ENCODE measurements at places on chromosomes 6 and 20.

DNA sequence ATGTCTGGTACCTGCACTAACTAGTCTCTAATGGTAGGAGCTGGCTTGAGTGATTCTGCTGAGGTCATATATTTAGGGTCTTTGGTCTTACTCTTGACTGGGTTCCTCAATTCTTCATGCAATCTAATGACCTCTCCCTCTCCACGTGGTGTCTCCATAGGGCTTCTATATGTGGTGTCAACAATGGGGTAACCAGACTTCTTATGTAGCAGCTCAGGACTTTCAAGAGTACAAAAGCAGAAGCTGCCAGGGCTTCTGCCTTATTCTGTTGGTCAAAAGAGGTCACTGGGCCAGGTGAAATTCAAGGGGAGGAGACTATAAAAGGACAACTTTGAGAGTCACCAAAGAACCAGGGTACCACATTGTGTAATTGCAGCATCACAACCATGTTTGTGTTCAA, 54.3 kb downstream of the NUS1 start:
- DNase-seq: no peak

- no peak for DNase-seq
Measured at GRCh38 chr6:141103246-141103645, 1029.5 kb upstream of the GJE1 start.

DNA sequence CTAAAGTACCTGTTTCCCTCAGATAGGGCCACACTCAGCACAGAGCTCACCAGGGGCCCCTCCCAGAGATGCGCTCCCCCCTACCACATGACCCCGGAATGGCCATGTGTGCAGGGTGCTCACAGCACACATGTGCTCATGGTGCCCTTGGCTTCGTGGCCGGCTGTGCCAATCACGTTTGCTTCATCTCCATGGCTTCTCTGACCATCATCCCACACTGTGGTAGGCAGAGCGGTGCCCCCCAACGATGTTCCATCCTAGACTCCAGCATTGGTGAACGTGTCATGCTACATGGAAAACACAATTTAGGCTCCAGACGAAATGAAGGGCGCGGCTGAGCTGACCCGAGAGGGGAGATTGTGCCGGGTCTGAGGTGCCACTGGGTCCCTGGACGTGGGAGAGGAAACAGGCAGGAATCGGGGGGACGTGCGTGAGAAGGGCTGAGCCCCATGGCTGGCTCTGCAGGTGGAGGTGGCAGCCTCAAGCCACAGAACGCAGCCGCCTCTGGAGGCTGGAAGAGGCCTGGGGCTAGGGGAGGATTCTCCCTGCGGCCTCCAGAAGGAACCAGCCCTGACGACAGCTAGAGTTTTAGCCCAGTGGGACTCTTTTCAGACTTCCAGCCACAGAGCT, 126.5 kb downstream of the DLL1 start:
- DNase-seq: no peak

GRCh38 chr6:51141080-51141479, 322.4 kb downstream of the TFAP2B start:
- DNase-seq: no peak

DNA sequence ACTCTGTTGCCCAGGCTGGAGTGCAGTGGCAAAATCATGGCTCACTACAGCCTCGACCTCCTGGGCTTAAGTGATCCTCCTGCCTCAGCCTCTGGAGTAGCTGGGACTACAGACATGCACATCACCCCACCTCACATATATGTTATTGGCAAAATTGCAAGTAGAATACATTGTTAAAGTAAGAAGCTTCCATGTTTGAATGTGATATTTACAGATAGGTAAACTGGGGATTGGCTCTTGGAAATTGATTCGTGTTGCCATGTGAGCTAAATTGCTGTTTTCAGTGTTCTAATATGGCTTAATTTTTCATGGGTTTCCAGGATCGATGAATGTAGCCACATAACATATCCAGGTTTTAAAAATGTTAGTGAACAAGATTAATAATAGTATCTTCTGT, 149.0 kb upstream of the ZNF217 start:
- DNase-seq: no peak

- DNase-seq: no peak
Measured at GRCh38 chr20:3710011-3710466, 2.4 kb downstream of the SIGLEC1 start.

- no peak for DNase-seq
Measured at GRCh38 chr20:4800676-4801449, 79.2 kb downstream of the PRND start.

DNA sequence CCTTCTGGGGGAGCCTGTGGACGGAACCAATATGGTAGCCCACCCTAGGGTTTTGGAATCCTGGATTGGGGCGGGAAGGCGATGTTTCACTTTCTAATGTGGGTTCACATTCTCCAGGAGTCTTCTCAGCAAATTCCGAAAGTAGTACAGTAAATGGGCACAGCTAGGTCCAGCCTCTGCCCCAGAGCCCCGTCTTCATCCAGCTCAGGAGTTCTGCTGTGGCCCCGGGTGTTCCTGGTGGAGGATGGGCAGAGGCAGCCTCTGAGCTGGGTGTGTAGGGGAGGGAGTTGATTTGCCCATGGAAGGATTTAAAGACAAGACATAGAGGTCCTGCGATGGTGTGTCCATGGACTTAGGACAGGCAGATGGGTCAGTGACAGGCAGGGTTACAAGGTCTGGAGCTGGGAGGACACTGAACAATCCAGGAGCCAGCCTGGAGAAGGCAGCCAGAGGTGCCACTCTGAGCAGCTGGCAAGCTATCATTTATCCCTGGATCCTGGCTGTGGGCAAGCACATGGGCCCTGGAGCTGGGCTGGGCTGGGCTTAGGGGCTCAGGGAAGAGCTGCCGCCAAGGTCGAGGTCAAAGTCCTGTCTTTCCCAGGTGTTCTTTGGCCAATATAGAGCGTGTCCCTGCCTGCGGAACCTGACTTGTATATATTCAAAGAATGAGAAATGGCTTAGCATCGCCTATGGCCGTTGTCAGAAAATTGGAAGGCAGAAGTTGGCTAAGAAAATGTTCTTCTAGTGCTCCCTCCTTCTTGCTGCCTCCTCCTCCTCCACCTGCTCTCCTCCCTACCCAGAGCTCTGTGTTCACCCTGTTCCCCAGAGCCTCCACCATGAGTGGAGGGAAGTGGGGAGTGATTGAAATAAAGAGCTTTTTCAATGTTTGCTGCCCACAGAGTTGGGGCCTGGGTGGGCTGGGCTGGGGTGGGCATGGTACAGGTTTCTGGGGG, 6.7 kb downstream of the CLPSL1 start:
- no peak for DNase-seq

GRCh38 chr20:50582591-50583234, 72.5 kb downstream of the PTPN1 start:
- DNase-seq: no peak

DNA sequence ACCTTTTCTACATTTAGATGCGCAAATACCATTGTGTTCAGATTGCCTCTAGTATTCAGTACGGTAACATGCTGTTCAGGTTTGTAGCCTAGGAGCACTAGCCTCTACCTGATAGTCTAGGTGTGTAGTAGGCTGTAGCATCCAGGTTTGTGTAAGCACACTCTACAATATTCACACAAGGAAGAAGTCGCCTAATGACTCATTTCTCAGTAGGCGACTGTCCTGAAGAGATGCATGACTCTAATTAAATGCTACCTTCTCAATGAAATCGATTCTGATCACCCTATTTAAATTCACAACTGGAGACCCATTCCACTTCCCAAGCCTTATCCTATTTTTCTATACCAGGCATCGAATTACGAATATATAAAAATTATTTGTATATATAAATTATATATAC, 1.3 kb downstream of the MCUR1 start:
- DNase-seq: no peak

- DNase-seq: no peak
Measured at GRCh38 chr6:37974943-37975342, 155.4 kb downstream of the ZFAND3 start.

DNA sequence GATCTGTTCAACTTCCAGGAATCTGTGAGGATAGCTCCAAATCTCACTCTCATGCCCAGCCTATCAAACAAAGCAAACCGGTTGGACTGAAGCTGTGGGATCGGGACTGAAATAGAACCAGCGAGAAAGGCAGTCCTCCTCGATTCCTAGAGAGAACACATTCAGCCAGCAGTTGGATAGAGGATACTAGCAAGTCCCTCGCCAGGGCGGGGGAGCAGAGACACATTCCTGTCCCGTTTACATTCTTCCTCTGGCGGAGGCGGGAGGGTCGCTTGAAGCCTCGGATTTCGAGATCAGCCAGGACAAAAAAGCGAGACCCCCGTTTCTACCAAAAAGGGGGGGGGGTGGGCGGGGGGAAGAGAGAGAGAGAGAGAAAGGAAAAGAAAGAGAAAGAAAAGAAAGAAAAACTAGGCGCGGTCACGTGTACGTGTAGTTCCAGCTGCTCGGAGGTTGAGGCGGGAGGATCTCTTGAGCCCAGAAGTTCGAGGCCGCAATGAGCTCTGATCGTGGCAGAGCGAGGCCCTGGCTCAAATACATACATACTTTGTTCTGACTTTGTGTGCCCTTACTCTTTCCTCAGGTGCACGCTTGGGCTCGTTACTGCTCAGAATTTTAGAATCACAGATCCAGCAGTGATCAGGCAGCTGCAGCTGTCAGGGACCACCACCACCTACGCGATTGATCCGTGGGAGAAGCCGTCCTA, 19.5 kb downstream of the ZNF311 start:
- DNase-seq: peak; percentile 92

DNA sequence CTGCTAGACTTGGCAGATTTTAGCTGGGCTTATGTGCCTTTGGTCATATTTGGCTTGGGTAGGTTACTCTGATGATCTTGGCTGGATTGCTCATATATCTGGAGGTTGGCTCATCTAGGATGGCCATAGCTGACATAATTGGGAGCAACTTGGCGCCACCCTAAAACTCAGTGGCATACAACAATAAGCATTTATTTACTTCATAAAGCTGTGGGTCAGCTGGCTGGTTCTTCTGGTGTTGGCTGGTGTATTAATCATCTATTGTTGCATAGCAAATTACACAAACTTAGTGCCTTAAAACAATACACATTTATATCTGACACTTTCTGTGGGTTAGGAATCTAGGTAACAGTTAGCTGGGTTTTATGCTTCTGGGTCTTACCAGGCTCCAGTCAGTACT, 297.3 kb upstream of the JAG1 start:
- no peak for DNase-seq

- no peak for DNase-seq
Measured at GRCh38 chr6:11223286-11223864, 9.1 kb downstream of the NEDD9 start.

- DNase-seq: no peak
Measured at GRCh38 chr20:50735813-50736212, 4.4 kb downstream of the PARD6B start.

DNA sequence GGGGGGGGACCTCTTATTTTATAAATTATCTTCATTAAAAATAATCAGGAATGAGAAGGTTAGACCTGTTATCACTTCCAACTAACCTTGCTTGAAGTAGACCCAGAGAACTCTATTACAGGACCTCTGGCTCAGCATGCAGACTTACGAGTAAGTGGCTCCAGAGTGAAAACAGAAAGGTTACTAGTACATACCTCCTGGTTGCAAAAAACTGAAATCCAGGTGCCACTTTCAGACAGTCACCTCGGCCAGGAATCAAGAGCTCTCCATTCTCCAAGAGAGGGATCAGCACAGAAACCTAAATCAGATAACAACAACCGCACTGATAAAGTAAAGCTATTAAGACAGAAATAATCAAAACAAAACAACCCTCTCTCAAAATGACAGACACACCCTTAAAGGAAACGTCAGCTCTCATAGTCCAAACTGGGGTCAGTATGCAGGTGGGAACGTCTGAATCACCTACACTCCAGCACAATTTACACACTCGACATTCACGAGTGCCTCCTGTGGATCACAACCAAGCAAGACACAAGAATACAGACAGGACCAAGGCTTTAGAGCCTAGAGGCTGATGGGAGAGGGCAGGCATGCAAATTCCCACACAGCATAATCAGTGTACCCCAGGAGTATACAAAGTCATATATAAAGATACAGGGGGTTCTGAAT, 31.8 kb downstream of the MDN1 start:
- DNase-seq: no peak

- DNase-seq: no peak
Measured at GRCh38 chr6:159380114-159380513, 210.9 kb downstream of the FNDC1 start.

GRCh38 chr6:165684333-165684732, 21.3 kb upstream of the PDE10A start:
- DNase-seq: no peak

GRCh38 chr6:158545043-158545966, 14.6 kb upstream of the TMEM181 start:
- no peak for DNase-seq

DNA sequence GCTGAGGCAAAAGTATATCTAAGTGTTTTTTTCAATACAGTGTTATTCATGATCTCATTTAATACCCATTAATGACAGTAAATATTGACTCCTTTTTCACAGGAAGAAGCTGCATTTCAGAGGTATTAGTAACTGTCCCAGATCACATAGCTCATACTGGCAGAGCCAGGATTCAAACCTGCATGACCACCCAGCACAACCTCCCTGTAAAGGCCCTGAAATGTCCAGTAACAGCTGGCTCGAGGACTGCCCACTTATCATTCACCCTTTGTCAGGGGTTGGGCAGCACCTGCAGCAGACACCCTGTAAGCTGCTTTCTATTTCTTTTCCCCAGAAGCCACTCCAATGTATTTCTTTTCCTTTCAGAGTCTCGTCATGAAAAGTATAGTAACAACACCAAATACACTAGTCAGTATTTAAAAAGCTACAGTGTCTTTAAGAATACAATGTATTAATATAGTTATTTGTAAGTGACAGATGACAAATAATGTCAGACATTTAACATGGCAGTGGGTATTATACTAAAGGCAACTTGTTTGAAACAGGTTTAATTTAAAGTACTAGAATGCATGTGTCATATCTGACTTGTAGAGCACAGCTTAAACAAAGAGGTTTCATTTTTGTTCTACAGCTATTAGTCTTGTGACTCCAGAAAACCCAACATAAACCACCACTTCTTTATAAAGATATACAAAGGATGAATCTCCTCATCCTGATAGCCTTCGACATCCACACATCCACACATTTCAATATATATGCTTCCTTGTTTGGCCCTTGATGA, 841.6 kb upstream of the GJE1 start:
- no peak for DNase-seq

GRCh38 chr6:73515204-73515655, 5.6 kb downstream of the EEF1A1 start:
- no peak for DNase-seq

DNA sequence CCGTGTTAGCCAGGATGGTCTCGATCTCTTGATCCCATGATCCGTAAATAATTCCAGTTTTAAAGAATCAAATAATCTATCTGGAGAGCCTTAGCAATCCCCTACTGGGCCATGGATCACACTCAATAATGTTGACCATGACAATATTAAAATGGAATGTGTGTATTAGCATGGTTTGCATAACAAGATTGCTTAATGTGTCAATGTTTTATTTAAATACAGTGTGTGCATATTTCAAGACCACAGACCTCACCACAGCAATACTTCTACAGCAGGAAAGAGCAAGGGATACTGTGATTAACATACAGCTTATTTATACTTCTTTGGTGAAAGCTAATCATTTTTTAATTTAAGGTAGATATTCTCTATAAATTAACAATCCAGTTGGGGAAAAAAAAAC, 470.4 kb downstream of the TFAP2B start:
- no peak for DNase-seq

GRCh38 chr20:40899344-40899743, 129.3 kb upstream of the TOP1 start:
- no peak for DNase-seq

GRCh38 chr6:14337152-14337551, 219.6 kb downstream of the CD83 start:
- no peak for DNase-seq

- DNase-seq: no peak
Measured at GRCh38 chr6:163640641-163641040, 226.1 kb downstream of the QKI start.

All from right renal pelvis (tissue), 4 donors.